ENCODE measurements at places on chromosomes 11 and 22.

- no peak for DNase-seq
Observed at GRCh38 chr11:1875093-1875850, 16.4 kb downstream of the PRR33 start.

DNA sequence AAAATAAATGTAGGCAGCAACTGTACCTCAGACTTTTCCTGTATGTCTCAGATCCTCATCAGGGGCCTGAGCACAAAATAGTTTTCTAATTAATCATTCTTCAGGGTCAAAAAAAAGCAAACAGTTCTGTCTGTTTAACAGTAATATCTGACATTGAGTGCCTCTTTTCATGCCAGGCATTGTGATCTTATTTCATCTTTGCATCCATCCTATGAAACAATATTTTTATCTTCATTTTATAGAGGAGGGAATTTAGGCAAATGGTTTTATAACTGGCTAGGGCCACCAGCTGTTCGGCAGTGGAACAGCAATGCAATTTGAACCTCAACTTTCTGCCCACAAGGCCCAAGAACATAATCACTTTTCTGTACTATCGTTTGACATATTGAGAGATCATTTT, 145.6 kb downstream of the WNT7B start:
- no peak for DNase-seq

DNA sequence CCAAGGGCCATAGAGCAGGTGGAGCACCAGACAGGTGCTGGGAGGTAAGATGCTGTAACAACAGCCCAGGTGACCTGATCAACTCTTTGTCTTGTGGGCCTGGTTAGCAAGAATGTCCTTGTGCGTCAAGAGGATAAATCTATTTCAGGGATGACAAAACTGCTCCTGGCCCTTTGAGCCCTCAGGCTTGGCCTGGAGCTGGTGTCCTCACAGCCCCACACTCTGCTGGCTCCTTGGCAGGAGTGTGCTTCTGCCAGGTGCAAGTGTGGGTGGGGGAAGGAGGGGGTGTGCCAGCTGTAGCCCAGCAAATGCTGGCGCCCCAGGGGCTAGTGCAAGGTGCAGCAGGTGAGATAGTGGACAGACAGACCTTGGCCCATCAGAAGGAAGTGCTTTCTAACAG, 19.5 kb downstream of the AMPD3 start:
- DNase-seq = no peak

- no peak for DNase-seq
Observed at GRCh38 chr11:103700622-103701021, 335.8 kb upstream of the DDI1 start.

- DNase-seq = no peak
Observed at GRCh38 chr11:33772870-33773269, 1.4 kb downstream of the FBXO3 start.

DNA sequence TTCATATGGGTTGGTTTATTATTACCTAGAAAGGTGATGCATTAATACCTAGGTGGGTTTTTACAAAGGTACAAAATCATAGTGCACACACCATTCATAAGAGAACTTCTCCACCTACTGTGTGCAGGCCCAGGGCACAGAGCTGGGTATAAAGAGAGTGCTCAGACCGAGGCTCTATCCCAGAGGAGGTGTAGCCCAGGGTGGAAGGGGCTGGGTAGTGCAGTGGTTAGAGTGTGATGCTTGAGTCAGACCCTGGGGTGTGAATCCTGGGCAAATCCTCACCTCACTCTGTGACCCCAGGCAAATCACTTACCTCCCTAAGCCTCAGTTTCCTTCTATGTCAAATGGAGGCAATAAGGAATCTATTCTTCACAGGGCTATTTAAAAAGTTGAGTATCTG, 32.2 kb downstream of the PARVG start:
- no peak for DNase-seq

DNA sequence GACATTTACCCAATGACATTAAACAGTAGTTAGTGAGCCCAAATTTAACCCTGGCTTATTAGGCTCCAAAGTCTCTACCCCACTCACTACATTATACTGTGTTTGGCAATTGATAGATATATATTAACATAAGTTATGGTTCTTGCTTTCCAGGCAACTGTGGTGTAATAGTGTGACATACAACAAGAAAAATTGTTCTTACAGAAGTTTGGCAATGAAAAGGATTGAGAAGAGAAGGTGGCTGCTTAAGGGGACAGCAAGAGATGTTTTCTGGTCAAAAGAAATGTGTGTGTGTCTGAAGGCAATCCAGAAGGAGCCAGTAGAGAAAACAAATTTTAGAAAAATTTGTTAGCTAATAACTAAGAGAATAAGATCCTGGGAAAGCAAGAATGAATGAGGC, 132.4 kb downstream of the SWAP70 start:
- DNase-seq = no peak

DNA sequence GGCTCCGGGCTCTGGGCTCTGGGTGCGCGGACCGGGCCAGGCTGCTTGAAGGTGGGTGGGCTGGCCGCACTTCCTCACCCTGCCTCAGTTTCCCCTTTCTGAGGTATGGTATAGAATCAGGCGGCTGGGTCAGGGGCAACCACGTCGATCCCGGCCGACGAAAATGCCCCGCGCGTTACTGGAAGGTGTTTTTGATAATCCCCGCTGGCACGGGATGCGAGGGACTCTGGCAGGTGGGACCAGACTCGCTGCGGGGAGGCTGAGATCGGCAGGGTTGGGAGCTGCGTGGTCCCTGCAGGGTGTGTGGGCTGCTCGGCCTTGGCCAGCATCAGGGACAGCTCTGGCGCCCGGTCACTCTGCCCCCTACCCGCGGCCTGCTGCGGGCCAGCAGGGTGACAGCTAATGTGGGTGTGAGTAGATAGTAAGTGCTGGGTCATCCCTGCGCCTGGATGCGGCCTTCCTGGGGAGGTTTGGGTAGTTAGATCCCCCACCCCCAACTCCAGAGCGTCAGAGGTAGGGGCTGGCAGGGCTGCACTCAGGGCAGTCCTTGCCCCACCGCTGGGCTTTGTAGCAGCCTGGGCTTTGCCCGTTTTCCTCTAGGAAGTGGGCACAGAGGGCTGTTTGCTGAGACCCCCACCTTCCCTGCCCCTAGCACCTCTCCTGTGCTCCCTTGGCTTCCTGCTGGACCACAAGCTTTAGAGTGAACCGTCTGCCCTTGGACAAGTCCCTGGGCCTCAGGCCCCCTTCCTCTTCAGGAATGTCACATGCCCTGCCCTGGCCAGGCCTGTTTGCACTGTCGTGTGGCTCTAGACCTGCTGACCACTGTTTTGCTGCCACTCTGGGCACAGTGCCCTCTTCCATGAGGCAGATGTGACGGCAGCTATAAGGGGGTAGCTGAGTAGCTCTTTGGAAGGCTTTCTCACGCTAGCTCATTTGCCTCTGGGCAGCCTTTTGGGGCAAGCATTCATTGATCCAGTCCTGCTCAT, 579 bp downstream of the TANGO2 start:
- no peak for DNase-seq

DNA sequence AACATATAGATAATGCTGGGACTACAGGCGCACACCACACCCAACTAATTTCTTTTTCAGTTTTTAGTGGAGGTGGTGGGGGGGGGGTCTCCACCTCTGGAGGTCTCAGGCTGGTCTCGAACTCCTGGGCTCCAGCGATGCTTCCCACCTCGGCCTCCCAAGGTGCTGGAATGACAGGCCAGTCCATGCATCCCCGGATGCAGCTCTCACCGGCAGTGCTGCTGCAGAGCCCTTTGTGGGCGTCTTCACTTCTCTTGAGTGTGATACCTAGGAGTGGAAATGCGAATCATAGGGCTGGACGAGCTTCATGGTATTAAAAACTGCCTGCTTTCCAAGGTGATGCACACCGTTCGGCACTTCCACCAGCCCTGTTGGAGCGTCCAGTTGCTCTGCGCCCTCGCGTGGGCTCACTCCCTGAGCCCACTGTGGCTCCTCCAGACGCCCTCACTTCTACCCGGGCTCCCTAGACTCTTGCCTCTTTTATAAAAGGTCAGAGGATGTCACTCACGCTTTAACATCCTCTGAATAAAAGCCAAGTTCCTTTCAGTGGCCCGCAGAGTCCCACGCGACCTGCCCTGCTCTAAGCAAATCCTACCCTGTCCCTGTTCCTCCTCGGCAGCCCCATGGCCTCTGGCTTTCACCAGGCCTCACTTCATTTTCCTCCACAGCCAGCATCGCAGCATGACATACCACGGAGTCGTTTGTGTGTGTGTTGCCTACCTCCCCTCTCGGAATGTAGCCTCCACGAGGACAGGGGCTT, 837 bp upstream of the BID start:
- DNase-seq = no peak
